Uterus (tissue), 4 donors: ENCODE measurements at places on chromosomes 2 and 18. TPM values are rescaled to one million over a fixed set of nuclear protein-coding genes. Genes with fewer than 3 reads are reported as not detected.

DNA sequence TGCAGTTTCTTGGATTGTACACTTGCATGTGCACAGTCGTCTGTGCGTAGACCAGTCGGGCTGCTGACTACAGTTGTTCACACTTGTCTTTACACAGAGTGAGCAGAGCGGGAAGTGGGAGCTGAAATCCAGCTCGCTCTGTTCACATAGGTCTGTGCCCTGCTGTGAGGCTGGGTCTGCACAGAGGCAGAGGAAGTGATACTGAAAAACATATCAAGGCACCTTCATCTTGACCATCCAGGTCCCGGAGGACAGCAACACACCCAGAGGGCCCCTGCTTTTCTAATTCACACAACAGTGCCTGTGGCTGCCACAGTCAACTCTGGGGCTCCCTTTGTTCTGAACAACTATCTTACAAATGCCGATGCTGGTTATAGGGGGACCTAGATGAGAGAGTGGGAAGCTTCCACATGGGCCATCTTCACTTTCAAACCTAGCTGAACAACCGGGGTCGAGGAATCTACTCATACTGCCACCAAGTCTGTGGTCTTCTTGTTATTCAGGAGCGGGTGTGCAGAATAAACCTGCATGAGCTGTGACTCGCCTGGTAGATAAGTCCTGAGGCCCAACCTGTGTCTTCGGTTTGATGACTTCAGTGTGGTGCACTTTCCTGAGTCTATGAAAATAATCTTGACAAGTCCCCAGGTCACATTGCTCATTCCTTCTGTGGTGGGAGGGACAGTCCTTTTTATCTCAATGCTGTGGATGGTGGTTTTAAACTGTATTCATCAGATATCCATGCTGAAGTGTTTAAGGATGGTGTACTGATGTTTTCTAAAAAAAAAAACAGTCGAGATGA, 3.5 kb upstream of the ADNP2 start:
- no peak for DNase-seq

DNA sequence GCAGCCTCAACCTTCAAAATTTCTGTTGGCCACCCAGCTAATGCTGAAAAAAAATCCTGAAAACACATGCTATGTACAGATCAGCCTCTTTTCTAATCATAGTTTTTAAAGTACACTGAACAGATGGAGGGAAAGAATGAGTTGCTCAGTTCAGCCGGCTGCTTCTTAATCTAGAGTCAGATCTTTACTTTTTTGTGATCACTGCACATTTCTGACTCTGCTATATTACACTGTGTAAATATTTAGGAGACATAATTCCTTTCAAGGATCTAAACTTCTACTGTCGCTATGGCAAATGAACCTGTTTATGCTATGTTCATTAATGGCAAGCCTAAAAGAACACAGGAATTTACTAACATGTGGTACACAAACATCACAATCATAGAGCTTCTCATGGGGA, 114.2 kb downstream of the SRBD1 start:
- DNase-seq: no peak

DNA sequence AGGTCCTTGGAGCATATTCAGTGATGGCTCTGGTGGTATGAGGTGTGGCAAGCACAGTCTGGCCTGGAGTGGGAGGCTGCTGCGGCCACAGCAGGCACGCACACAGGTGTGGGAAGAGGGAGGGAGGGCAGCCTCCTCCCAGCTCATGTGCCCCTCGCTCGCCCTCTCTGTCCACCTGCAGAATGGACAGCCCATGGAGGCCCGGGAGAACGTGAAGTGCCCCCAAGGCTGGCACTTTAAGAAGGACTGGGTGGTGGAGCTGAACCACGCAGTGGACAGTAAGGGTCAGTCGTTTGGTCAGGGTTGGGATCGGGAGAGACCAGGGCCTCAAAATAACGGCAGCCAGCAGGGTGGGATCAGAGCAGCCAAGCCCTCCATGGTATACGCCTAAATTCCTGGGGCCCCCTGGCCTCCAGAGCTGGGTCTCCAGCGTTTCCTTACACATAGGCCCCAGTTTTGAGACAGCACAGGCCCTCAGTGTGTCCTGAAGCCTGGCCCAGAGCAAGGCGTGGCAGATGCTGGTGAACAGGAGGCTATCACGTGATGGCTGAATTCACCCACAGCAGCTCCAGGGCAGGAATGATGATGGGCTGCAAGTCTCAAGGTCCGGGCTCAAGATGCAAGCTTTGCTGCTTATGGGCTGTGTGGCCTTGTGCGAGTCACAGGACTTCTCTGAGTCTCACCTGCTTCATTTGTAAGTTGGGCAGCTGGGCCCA, 47.9 kb downstream of the FER1L5 start:
- no peak for DNase-seq

GRCh38 chr18:10919851-10920250, 229.5 kb downstream of the PIEZO2 start:
- DNase-seq: no peak

DNA sequence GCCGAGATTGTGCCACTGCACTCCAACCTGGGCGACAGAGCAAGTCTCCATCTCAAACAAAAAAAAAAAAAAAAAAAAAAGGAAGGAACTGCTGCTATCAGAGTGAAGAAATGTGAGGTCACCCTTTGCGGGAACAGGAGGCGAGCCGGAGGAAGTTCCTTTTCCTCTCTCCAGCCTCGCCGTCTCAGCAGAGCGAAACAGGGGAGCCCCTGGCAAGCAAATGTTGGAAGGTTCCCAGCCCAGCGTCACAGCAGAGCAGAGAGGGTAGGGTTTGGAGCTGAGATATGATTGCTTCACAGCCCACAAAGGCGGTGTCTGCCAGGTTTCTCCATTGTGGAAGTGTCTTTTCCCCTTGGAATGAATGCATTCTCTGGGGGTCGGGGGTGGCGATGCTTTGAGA, 28.5 kb downstream of the SLC20A1 start:
- DNase-seq: peak; percentile 71

DNA sequence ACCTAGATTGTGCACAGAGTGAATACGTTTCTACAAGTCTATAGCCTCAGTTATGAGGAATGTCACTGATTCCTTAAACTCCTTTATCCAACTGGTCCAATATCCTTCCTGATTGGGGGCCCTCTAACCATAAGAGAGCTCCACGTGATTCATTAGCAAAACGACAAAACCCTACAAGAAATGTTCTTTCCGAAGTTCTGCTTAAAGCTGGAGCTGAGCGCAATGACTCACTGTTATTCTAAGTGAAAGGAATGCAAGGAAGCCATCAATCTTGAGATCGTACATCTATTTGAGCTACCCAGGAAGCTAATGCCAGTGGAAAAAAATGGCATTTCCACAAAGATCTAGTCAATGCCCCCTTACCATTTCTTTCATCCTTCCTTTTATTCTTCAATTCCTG, 354.9 kb upstream of the CDH20 start:
- no peak for DNase-seq

DNA sequence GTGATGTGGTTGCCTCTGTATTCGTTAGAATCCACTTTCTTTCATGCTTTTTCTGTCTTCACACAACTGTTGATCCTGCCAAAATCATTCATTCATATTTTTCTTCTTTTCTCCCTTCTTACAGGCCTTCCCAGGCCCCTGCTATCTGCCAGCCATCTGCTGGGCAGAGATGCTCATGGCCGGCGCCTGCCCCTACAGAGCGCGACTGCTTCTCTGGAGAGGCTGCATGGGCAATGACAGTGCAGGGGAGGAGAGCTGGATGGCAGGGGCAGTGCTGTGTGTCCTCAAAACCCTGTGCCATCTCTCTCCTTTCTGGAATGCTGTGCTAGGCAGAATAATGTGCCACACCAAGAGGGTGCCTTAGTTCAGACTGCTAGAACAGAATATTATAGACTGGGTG, 125.2 kb downstream of the INHBB start:
- no peak for DNase-seq

- DNase-seq: no peak
Measured at GRCh38 chr2:77488141-77488540, 34.0 kb downstream of the LRRTM4 start.

DNA sequence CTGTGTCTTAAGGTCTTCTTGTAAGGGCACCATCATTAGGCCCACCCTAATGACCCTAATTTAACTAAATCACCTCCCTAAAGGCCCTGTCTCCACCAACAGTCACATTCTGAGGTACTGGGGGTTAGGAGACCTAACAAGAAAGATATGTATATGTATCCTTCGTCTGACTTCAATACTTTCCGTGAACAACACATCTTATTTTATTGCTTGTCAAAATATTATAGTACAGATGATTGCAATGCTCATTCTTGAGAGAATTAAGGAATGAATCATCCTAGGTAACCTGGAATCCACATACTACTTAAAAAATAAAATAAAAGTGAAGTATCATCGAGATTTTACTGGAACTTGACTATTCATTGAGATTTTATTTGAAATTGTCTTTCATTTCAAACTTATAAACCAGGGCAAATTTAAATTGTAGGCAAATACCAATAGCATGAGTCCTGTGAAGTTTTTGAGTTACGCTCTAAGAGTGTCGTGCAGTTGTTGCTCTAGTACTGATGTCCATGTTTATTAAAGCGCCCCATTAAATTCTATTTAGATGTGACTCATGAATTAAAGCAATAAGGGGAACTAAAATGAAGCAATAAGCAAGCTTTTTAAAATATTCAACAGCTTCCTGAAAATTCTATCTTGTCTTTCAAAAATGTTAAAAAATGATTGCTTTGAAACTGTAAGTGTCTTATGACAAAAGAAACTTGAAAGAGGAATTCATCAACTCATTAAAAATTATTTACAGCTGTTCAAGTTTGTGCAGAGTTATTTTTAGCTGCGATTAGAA, 40.0 kb downstream of the CCDC102B start:
- DNase-seq: no peak

DNA sequence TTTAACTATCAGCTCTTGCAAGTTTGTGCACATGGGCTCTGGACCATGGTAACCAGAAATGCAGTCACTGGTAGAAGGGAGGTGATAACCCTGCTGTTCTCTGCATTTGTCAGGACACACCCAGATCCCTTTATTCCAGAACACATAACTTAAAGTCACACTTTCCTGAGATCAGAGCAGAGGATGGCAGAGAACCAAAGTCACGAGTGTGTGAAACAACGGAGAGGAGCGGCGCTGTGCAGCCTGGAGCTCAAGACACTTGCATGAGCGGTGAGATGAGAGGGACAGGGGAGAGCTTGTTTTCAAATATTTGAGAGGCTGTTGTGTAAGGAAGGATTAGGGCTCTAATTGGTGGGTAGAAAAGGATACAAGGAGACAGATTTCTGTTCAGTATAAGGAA, 43.3 kb upstream of the AAK1 start:
- DNase-seq: peak; percentile 24

DNA sequence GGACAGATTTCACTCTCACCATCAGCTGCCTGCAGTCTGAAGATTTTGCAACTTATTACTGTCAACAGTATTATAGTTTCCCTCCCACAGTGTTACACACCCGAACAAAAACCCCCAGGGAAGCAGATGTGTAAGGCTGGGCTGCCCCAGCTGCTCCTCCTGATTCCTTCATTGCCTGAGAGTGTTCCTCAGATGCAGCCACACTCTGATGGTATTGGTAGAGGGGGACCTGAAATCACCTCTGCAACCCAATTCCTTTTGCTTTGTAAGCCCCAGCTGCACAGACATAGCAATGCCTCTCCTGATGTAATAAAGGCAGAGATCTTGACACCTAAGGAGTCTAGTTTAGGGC, 1529.8 kb downstream of the RPIA start:
- DNase-seq: no peak

DNA sequence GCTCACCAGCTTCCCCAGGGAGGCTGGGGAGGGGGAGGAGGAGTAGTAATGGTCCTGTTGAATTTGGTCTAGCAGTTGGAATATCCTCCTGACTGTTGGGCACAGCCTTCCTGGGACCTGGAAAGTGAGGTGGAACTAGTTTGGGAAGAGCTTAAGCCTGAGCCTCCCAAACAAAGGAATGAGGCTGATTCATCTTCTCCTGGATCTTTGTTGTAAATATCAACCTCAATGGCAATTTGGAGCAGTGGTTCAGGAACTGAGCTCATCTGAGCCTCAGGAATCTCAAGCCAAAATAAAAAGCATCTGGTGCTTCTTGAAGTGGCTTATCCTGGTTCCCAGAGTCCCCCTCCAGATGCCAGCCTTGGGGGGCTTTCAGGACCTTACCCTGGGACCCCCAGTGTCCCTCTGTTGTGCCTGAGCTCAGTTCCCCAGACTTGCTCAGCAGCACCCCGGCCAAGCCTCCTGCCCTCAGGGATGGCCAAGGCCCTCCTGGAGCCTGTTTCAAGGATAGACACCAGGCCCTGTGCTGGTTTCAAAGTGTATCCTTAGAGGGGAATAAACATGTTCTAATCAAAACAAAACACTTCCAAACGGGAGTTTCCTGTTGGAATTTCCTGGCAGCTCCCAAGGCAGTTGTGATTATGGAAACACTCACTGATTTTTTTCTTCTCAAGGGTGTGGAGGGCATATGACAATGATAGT, 112.6 kb downstream of the DDX1 start:
- no peak for DNase-seq

DNA sequence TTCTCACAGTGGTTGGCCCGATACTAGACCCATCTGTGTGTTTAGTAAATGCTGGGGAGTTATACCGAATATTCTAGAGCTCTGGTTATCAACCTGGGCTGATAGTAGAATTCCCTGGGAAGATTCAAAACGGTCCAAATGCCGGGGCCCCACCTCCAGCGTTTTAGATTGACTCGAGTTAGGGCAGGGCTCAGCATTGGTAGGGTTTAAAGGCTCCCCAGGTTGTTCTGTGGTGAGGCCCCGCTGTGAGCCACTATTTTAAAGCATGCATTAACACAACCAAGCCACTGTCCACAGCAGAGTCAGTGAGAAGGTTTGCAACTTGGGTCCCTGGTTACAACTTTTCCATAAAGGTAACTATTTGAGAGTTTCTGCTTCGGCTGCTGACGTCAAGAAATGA, 73.6 kb downstream of the DYSF start:
- DNase-seq: no peak

DNA sequence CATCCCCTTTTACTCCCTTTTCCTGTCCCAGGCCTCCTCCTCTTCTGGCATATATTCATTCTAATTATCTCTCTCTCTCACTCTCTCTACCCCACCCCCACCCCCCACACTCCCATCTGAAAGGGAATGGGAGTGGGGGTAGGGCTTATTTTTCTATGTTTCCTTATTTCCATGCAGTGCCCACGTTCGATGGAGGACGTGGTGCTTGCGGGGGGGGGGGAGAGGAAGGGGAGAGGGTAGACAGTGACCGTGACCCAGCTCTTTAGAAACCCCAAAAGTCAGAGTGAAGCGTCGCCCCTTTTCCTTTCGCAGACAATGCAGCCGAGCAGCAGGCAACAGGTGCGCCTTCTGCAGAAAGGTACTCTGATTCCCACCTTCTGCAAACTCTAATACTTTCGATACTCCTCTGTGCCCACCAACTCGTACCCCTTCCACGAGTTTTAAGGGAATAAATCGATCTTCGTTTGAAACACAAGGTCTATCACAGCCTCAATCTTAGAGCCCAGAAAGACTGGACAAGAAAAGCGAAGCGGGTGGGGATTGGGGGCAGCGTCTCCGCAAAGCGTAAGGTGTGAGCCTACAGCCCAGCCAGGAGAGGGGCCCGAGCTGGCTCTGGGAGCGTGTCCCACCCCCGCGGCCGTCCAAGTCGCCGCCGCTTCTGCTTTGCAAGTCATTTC, 891 bp upstream of the NR4A2 start:
- DNase-seq: no peak

GRCh38 chr2:48779019-48779716, 23.6 kb upstream of the LHCGR start:
- DNase-seq: no peak

Gene ZC3H6
- total RNA-seq: 4.9 TPM

Gene RAPGEF4
- 22.5 TPM for total RNA-seq

Gene APCDD1
- total RNA-seq: 110 TPM

Gene FOXD4L1
- total RNA-seq: not detected

Gene PAIP2B
- 3.6 TPM for total RNA-seq

Gene LOXHD1
- total RNA-seq: not detected
